ENCODE measurements at places on chromosomes 2 and 18.

DNA sequence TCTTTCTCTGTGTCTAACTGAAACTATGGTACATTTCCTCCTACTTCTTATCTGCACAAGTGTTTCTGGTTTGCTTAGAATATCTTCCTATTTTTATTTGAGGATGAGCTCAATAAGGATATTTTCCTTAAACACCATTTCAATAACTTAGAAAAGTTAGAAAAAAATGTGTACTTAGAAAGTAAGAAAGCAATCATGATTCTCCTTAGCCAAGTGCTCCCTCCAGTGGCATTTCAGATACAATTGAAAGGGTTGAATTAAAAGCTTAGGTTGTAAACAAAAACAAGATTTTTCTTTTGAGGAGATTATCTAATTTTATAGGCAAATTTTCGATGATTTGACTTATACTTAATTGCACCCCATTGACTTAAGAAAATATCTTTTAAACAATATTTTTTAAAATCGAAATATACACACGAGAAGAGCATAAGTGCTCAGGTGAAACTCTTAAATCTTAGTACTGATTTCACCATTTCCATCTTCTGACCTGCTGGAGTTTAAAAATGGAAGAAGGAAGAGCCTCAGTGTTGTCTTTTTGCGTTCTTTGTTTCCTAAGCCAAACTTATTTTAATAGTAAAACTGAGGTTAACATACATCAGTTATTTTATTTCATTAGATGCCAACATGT lies 26.9 kb downstream of the C18orf63 start:
- DNase-seq = peak; percentile 26

GRCh38 chr18:77220726-77221125 lies 28.9 kb upstream of the GALR1 start:
- no peak for DNase-seq

DNA sequence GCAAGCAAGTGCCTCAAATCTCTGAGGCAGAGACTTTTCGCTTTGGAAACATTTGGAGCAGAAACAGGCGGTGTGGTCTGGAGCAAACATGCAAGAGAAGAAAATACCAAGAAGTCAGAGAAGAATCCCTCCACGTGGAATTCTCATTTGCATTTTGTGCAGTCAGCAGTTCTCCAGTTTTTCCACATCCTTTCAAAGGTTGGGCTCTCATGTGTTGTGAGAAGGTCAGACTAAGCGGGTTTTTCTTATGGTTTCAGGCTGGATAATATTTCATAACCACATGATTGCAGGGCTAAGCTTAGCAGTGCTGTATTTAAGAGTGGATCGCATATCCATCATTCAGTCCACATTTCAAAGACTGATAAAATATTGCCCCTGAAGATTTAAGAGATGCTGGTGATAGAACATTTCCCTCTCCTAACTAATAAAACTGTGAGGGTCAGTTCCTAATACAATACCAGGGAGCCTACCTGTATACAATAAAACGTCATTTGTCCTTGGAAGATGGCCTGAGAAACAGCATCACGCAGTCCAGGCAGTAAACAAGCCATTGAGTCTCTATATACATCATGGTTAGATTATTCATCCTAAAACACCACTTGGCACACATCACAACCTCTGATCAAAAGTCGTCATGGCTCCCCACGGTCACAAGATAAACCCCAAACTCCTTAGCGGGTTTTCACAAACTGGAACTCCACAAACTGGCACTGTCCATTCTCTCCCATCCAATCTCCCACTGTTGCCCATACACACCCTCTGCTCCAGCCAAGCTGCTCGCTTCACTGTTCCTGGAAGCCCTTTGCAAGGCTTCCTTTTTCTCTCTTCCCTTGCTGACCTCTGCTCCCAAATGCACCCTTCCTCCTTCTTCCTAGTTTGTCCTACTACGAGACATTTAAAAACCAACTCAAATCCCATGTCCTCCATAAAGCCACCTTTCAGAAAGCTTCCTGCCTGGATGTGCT lies 31.5 kb downstream of the ANKRD44 start:
- no peak for DNase-seq

- no peak for DNase-seq
Observed at GRCh38 chr2:203559641-203560040, 24.5 kb upstream of the RAPH1 start.

DNA sequence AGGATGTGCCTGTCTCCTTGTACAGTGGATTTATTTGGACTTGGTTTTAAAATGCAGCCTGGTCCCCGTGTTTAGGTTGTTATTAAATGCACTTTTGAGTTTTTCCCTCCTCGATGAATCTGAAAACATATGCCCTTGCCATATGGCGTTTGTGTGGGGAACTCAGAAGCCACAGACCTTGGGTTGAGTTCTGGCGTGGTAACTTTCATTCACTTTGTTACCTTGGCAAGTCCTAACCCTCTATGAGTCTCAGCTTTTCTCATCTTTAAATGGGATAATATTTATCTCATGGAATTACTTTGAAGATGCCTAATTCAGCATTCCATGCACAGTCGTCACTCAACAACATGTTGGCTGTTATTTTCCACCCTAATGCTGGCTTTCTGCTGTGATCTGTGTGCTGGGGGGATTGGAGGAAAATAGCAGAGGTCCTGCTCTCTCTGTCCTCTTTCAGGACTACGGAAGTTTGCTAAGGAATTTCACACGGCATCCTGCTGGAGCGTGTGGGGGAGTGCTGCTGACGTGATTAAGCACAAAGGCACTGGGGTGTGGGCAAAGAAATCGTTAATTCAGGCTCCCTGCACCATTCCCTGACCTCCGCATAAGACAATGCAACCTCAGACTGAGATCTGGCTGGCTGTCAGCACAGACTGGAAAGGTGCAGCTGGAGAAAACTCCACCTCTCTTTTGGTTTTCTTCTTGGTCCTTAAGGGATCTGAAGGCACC lies 61.7 kb downstream of the LDLRAD4 start:
- DNase-seq = no peak

- DNase-seq = no peak
Observed at GRCh38 chr2:124149571-124149970, 124.5 kb downstream of the CNTNAP5 start.

DNA sequence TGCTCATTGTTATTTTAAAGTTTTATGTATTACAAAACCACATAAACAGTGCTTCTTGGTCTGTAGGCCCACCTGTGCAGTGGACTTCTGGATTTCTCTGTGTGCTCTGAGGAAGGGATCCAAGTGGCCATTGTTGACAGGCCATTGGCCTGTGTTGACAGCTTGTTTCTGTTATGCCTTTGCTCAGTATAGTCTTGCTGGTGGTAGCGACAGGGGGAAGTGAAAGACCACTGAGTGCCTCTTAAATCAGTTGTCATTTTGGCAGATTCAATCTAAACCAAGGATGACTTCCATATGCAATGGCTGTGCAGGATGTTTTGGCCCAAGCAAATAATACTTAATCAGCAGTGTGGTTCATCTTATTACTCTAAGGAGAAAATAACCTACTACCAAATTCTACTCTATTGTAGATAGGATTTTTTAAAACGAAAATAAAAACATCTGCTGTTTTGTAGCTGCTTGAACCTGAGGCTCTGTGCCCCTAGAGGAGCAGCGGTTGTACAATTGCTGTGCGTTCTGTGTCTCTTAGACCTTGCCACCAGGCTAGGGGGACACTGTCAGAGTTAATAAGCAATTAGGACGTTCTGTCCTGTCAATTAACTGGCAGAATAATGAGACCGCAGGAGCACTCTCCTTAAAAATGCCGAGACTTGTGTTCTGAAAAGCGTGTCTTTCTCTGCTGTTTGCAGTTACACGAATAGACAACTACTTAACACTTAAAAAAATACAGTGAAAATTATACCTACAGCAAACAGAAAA lies 108.2 kb downstream of the RHBDD1 start:
- DNase-seq = no peak

DNA sequence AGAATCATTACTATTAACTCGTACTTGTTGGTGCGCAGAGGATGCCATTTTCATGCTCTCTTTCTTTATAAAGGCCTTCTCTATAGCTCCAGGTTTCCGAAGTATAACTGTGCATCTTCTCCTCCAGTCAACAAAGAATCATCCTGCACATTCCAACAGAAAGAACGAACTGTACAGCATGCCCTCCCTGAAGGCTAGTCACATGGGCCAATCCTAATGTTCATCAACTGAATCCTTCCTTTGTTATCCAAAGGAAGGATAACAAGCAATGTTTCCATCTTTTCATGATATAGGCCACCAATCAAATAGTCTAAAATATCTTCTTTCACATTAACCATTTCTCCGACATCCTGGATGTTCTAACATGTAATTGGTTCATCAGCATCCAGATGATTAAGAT lies 66.9 kb upstream of the LDLRAD4 start:
- no peak for DNase-seq

DNA sequence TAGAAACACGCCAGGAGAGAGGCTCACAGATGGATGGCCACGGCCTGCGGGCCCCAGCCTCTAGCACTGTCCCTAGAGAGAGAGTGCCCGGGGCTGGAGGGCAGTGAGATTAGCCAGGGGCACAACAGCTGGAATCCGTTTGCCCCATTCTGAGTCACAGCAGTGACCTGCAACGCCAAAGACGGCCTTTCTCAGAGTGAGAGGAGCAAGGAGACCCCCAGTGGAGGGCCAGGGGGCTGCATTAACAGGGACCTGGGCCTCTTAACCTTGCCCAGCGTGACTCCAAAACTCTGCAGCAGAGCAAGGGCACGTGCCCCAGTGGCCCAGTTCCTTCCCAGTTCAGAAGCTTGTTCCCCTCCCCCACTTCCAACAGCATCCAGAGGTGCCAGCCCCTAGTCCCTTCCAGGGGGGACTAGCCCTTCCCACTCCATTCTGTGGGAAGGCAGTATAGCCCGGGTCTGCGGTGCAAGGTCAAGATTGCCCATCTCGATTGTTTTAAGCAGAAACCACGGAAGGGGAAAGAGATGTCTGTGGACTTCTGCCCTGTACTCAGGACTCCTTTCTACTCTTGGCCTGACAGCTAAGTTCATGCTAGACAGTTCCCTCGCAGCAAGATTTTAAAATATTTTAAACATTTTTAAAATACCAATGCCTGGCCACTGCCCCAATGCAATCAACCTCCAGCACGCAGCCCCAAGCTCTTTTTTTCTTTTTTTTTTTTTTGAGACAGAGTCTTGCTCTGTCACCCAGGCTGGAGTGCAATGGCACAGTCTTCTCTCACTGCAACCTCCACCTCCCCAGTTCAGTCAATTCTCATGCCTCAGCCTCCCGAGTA lies 50.9 kb upstream of the BIN1 start:
- no peak for DNase-seq

DNA sequence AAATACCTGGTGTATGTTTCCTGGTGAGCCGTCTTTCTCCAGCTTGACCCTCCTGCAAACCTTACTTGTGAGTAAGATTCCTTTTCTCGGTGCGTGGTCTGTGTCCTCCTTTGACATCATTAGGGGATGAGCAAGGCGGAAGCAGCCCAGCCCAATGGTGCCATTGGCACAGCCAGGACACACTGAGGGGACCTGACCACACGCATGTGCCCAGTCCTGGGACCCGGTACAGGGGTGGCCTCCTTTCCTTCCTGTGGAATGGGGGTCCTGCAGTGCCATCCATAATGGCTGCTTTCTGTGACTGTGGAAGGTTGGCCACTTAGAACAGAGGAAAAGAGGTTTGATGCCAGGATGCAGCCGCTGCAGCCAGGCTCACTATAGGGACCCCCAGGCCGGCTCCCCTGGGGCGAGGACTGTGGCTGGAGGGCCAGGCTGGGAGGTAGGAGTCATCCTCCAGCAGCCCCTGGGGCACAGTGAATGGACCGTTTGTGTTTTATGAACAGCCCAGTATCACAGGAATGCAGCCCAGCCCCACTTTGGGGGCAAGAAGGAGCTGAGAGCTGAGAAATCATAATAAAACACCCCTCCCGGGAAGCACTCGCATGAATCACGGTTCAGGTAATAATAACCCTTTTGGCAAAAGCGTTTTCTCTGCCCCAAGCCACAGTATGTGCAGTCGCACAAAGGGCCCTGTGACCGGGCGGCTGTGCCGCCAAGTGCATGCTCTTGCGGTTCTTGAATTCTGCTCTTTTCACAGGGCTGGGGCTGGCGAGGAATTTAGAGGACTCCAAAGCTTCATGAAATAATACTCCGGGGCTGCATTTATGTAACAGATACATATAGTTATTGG lies 73.2 kb downstream of the ASB1 start:
- no peak for DNase-seq

DNA sequence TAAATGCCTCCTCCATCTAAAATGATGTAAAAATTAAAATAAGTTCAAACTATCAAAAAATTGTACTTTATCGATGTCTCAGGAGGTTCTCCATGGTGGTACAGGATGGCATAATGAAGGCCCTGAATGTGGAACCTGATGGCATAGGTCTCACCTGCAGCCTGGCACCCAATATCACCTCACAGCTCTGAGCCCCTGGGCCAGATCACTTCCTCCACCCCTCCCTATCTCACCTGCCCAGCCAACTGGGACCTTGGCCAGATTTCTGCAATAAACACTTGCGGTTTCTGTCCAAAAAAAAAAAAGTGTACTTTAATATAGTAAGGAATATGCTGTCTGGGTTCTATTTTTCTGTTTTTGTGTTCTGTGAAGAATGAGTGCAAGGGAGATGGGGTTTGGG lies 6.7 kb upstream of the RBM45 start:
- DNase-seq = no peak

- DNase-seq = no peak
Observed at GRCh38 chr2:155692856-155693255, 639.7 kb downstream of the NR4A2 start.

- no peak for DNase-seq
Observed at GRCh38 chr2:194100201-194100600, 1556.8 kb upstream of the SLC39A10 start.

GRCh38 chr2:161379740-161380139 lies 36.4 kb upstream of the TBR1 start:
- DNase-seq = no peak

GRCh38 chr2:200383380-200384110 lies 77.1 kb downstream of the SPATS2L start:
- DNase-seq = peak; percentile 53

DNA sequence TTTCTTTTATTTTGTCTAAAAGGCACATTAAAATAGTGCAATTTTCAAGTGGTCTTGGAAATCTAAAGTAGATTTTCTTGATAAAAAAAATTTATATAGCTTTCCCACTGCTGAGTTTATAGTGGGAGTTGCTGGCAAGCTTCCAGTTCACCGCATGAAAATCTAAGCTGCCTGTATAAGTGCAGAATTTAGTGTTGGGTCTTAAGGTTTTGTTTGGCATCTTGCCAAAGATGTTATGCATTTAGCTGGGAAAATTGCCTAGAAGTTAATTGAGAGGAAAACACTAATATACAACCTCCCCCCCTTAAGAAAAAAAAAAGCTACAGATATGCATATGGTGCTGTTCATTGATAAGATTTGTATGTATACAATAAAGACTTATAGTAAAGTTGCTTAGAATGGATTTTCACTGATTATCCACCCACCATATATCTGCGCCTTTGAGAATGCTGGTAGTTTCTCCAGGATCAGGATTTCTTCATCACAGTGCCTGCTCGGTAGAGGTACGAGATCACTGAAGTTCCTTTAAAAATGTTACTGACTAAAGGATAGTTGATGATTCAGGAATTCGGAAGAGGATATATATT lies 803.2 kb upstream of the POU3F3 start:
- DNase-seq = no peak

GRCh38 chr2:151138507-151138906 lies 123.2 kb downstream of the RBM43 start:
- no peak for DNase-seq

- DNase-seq = no peak
Observed at GRCh38 chr2:215878476-215879063, 134.8 kb downstream of the MREG start.

GRCh38 chr2:148391324-148391723 lies 253.2 kb upstream of the EPC2 start:
- no peak for DNase-seq
